Neural crest cell (in vitro differentiated cells): ENCODE measurements at places on chromosomes 2 and 18.

GRCh38 chr18:56711708-56712445 is 60.7 kb downstream of the WDR7 start:
- no peak for DNase-seq

- DNase-seq = no peak
Measured at GRCh38 chr2:161847910-161848309, 223.7 kb downstream of the SLC4A10 start.

DNA sequence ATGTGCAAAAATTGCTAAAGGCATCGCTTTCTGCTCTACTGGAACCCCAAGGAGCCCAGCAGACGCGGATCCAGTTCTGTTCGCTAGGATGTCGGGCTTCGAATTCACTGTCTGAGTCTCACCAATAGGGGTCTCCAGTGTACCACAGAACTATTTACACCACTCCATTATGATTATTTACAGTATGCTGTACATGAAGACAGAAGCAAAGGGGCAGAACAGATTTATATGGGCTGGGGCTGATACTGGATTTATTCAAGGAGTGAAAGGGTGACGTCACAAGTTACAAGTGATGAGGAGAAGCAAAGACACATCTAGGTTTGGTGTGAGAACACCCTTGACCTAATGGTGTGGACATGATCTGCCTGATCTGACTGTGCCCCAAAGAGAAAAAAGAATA is 185.3 kb upstream of the ATP5MC3 start:
- peak; percentile 45 for DNase-seq

- DNase-seq = no peak
Measured at GRCh38 chr18:57581301-57581934, 5.1 kb downstream of the FECH start.

DNA sequence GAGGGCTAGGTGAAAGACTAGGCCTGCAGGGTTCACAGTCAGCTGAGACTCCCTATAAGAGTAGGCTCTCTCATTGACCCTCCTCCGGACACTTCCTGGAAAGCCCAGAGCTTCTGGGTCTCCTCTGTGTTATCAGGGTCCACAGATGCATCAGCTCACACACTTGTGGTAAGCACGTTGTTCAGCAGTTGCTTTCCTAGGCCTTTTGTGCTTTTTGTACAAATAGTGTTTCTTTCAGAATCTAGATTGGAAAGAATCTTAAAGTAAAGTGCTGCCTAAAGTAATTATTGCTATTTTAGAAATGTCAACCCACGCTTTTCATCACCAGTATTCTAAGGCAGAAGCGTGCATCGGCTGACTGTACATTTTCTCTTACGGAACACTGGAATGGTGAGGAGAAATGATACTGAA is 15.5 kb downstream of the SLC9A2 start:
- DNase-seq = no peak

DNA sequence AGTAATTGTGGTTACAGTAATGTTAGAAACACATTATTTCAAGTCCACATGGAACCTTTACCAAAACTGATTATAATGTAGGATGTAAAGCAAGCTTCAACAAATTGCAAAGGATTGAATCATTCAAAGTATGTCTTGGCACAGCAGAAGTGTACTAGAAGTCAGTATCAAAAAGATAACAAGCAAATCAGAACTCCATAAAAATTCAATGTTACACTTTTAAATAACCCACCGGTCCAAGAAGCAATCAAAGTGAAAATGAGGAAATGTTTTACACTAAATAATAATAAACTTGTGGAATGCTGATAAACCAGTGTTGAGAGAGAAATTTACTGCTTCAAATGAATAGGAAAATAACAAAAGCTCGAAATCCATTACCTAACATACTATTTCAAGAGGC is 47.7 kb downstream of the TTC21B start:
- DNase-seq = no peak

DNA sequence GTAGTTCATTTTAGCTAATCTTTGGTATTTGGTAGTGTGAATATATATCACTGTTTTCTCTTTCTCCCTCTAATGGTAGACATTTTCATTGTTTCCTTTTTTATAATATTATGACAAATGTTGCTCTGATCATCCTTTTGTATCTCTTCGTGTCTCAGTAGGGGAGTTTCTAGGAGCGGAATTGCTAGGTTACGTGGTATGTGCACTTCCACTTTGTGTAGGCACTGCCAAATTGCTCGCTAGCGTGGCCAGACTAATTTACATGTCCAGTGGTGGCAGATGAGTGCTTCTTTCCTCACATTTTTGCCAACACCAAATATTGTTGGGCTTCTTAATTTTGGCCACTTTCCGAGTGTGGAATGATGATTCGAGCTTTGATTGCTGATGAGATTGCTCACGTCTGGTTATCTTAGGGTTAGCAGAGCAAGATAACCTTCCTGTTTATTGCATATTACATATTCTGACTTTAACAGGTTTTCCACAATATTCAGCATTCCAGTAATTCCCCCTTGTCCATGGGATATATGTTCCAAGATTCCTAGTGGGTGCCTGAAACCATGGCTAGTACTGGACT is 30.4 kb upstream of the GREB1 start:
- DNase-seq = no peak

GRCh38 chr2:57491213-57491612 is 555.4 kb upstream of the VRK2 start:
- DNase-seq = no peak

GRCh38 chr2:72254831-72255451 is 107.3 kb upstream of the CYP26B1 start:
- DNase-seq = no peak

DNA sequence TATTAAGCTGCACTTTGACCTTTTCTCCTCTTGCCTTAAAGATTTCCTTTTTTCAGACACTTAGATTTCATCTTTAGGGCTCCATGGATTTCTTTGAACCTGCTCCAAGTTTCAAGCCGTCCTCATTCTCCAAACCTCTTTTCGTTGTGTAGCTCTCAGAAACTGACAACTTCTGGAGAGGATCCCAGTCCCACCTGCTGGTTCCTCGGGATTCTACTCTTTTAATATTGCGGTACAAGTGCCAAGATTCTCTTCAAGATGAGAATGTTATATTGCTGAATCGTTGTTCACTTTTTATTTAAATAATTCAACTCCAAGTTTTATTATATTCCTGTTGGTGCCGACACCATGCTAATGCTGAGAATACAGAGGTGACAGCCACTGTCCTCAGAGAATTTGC is 141.1 kb downstream of the CDH20 start:
- no peak for DNase-seq

- DNase-seq = no peak
Measured at GRCh38 chr2:84889332-84889731, 8.4 kb upstream of the TRABD2A start.

GRCh38 chr2:108855194-108855593 is 68.6 kb downstream of the CCDC138 start:
- no peak for DNase-seq

GRCh38 chr2:234686088-234686890 is 189.4 kb upstream of the ARL4C start:
- no peak for DNase-seq

GRCh38 chr2:175167076-175167791 is 769 bp downstream of the ATF2 start:
- DNase-seq = peak; percentile 25

- no peak for DNase-seq
Measured at GRCh38 chr2:195697681-195698220, 40.7 kb downstream of the SLC39A10 start.

- no peak for DNase-seq
Measured at GRCh38 chr2:39435234-39435633, 1.9 kb downstream of the MAP4K3 start.

DNA sequence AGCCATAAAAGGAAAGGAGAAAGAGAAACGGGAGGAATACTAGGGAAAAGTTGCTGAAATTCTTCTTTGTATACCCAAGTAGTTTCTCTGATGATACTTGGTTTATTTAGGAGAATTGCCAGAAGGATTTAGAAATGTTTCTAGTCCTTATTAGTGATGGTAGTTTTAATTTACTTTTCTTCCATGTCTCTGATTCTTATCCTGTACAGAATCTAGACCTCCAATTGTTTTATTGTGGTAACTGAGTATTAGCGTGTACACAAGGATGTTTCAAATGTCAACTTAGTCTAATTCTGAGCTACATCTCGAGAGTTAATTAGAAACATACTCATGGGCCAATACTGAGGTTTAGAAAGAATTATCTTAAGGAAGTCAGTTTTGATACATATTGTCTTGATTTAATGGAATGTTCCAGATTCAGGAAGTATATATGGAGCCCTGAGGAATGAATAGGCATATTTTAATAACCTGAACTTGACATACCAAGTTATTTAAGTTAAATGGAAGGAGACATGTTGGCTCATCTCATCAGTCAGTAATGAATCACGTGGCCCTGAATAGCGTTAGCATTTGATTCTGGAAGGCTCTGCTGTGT is 219.6 kb downstream of the LTBP1 start:
- DNase-seq = no peak

DNA sequence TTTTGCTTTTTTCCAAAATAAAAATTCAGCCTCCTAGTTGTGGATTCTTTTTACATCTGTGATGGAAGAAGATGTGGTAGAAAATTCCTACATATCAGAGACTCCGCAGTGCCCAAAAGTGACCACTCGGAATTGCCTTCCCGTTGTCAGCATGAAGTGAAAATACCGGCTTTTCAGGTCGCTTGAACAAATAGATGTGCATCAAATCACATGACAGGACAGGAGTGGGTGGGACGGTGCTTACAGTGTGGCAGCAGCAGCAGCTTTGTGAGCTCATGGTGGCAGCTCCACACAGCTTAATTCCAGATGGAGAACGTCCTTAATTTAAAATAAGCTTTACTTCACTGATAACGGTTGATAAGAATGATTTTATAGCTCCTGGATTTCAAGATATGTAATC is 20.3 kb downstream of the SALL3 start:
- no peak for DNase-seq

GRCh38 chr2:9018534-9018933 is 15.1 kb upstream of the MBOAT2 start:
- no peak for DNase-seq
